ENCODE measurements at places on chromosomes 5 and 9.

DNA sequence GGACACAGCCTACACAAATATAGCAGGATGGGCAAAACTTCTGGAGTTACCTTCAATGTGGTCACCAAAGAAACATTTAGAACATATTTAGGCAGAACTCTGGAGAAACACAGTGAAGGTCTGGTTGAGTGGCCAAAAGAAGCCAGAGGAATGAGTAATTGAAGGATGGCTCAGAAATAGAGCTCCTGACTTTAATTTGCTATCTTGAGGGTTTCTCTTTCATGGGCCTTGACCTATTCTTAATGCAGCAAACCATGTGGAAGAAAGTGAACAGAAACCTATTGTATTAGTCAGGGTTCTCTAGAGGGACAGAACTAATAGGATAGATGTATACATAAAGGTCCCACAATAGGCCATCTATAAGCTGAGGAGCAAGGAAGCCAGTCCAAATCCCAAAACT is 650.5 kb downstream of the ACTL7B start:
- DNase-seq: no peak

GRCh38 chr5:169795338-169795737 is 158.3 kb downstream of the DOCK2 start:
- DNase-seq: no peak

GRCh38 chr9:121944711-121945191 is 148.4 kb downstream of the TTLL11 start:
- no peak for DNase-seq

DNA sequence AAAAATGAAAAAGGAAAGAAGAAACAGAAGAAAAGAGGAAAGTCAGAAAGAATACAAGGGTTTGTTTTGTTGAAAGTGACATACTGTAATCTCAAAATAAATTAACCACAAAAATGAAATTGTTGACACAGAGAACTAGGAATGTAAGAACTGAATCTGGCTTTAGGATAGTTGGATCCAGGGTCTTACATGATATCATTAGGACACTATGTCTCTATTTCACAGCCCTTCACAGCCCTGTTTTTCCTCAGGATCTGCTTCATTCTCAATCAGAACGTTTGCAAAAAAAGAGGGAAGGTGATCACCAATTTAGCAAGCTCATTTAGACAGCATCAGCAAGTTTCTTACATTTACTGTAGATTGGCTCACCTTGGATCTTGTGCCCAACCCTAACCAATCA is 188.5 kb upstream of the NREP start:
- no peak for DNase-seq

- DNase-seq: no peak
These were observed at the start of gene IFNW1 for GRCh38 chr9:21141427-21141882. Gene IFNW1, minus strand, starts transcription at chr9:21141832. Its CDS starts 262 bp downstream, at chr9:21141570.

- DNase-seq: no peak
These were observed 562.3 kb downstream of the DNAH5 start for GRCh38 chr5:13382232-13382631.

GRCh38 chr9:98342820-98343210 is 87.4 kb upstream of the TBC1D2 start:
- no peak for DNase-seq

GRCh38 chr5:150046031-150046430 is 40.3 kb downstream of the CSF1R start:
- no peak for DNase-seq

GRCh38 chr9:130770679-130771442 is 64.2 kb upstream of the ABL1 start:
- no peak for DNase-seq

DNA sequence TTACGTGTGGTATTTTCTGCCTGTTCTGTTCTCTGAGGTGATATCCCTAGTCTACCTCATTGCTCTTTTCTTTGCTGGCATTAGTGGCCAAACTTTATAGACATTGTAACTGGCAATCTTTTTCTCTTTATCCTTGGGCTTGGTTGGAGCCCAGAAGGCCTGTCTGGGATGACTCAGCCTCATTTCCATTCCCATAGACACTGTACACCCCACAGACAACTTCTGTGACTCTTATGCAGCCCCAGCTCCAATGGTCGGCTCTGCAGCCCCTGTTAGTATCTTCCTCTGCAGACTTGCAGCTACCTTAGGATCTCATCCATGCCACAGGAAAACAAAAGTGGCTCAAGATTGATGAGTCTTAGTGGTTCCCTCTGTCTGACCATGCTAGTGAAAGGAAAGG is 79.8 kb downstream of the CFAP95 start:
- no peak for DNase-seq

DNA sequence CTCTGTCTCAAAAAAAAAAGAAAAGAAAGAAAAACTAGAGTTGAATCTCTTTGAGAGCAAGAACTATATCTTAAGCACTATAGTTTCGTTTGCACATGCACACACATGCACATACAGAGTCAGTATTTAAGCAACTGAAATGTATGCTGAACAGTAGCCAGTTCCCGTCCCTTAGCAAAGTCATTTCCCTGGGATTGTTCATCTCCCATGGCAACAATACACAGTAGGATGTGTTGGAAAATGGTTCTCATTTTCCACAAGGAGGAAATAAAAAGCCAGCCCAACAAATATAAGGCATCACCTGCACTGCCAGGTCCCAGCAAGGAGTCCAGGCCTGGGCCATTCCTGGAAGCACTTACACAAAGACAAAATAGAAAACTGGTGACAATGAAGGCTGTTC is 4.2 kb upstream of the ZNF346 start:
- DNase-seq: no peak
